M059J (cell line): ENCODE measurements at places on chromosomes 7 and 10. TPM values are rescaled to one million over a fixed set of nuclear protein-coding genes. Genes with fewer than 3 reads are reported as not detected.
A peak's percentile ranks its signal among the peaks of the same experiment; 100 is the strongest.

- peak; percentile 86 for DNase-seq
Observed at GRCh38 chr7:92178928-92179924, at the start of gene LRRD1. LRRD1 (minus strand) TSS chr7:92179142; CDS start chr7:92165202, 13,940 bp downstream.

GRCh38 chr7:6640246-6640721, 3.2 kb downstream of the ZNF316 start:
- DNase-seq, result no peak

- DNase-seq, result peak; percentile 77
Observed at GRCh38 chr10:132987671-132988571, 45.6 kb upstream of the CFAP46 start.

Gene SOSTDC1
- not detected in 2 replicates for total RNA-seq

Gene LEP
- total RNA-seq, result not detected in 2 replicates

Gene MOGAT3
- not detected in 2 replicates for total RNA-seq
